ENCODE measurements at places on chromosomes 5 and 9.
A peak's percentile ranks its signal among the peaks of the same experiment; 100 is the strongest.

GRCh38 chr5:90367879-90368278 lies 41.7 kb downstream of the CETN3 start:
- no peak for DNase-seq

DNA sequence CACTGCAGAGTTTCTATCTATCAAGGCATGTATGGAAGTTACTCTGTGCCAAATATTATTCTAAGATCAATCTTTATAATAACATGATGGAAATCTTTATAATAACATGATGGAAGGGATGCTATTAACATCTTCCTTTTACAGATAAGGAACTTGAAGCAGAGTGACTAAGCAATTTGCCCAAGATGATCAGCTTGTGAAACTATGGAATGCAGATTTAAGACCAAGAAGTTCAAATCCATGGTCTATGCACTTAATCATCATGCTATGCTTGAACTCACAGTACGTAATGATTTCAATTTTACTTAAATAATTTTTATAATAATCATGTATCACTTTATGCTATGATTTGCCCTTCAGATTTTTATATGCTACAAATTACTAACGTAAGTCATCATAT lies 123.1 kb downstream of the DNAH5 start:
- no peak for DNase-seq

DNA sequence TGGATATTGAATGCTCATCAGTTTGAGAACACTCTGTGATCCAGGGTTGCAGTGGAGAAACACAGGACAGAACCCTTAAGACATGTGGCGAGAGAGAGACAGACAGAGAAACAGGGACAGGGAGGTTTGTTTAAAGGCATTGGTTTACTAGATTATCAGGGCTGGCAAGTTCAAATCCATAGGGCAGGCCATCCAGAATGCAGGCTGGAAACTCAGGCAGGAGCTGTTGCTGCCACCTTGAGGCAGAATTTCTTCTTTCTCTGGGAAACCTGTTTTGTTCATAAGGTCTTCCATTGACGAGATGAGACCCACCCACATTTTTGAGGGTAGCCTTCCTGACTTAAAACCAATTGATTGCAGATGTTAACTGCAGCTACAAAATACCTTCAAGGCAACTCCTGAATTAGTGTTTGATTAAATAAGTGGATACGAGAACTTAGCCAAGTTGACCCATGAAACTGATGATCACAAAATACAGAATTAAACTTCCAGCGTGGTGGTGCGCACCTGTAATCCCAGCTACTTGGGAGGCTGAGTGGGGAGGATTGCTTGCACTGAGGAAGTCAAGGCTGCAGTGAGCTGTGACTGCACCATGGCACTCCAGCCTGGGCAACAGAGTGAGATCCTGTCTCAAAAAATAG lies 55.9 kb downstream of the NSUN2 start:
- peak; percentile 21 for DNase-seq

DNA sequence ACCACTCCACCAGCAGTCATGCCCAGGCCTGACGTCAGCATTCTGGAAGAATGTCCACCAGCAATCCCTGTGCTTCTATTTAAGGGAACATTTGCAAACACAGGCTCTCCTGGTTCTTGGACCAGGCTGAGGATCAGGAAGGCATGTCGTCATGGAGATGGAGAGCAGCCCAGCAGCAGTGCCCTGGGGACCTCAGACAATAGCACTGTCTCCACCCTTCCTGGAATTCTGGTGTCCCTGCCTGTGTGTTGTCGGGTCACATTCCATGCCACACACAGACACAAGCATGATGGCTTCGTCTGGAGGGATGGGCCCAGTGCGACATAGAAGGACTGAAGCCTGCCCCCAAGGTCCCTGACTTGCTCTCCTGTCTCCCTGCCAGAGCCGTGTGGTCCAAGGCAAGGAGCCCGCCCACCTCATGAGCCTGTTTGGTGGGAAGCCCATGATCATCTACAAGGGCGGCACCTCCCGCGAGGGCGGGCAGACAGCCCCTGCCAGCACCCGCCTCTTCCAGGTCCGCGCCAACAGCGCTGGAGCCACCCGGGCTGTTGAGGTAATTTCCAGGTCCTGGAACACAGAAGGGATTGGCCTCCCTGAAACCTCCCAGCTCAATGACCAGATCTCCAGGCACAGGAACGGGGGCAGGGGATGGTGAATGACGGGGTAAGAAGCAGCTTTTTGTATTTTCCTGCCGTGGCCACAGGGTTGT lies 43.8 kb downstream of the STOM start:
- no peak for DNase-seq

DNA sequence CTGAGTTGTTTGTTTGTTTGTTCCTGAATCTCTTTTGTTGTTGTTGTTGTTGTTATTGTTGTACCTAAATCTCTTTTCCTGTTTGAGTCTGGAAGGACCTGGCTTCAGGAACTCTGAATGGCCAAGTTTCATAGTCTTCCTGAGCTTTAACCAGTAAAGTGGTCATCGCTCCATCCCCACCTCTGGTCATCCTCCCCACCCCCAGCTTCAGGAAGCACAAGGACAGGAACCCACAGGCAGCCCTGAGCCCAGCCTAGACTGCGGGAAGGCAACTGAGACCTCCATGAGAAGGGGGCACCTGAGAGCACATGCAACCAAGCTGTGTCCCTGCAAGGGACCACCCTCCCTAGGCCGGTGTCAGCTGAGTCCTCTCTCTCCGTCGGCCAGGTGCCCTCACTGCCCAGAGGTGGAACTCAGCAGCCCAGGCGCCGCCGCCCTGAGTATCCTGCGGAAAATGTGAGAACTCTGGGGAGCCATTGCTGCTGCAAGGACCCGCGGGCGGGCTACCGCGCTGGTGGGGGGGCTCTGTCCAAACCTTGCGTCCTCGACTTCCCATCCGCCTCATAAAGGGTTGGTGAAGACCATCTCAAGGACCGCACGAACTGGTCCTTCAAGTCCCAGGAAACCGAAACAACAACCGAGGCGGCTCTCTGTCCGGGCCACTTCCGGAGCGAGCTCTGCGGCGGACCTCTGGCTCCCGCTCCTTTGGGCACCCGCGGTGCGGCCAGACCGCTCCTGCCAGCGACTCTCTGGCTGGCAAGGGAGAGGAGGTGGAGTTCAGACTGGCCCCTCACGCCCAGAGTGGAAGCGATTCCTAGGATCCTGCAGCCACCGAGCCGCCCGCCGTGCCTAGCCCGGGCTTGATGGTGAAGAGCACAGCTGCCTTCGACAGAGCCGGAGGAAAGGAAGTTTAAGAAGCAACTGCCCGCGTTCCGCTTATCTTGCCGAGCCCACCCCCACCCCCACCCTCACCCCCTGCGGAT lies 4.2 kb downstream of the BARX1 start:
- DNase-seq: no peak

- DNase-seq: no peak
Observed at GRCh38 chr5:142324136-142324870, 518 bp downstream of the SPRY4 start.

DNA sequence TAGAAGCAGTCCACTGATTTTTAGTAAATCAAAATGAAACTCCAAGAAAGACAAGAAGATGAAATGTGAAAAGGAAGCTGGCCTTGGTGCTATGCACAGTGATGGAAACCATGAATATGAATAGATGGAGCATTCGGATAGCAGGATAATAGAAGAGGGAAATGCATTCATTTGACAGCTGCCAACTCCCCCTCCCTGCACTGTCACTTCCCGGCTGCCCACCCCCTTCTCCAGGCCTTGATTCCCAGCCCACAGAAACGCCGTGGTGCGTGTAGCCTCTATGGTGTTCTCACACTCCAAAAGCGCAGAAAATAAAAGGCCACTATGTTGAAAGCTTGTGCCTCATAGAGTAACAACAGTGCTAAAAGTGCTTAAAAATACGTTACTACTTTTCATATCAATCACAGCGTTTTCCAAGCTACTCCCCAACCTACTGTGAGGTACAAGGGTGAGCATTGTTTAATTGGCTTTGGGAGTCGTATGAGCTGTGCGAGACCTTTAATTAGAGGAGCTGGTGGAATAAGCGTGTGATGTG lies 26.1 kb upstream of the IFNK start:
- DNase-seq: no peak

DNA sequence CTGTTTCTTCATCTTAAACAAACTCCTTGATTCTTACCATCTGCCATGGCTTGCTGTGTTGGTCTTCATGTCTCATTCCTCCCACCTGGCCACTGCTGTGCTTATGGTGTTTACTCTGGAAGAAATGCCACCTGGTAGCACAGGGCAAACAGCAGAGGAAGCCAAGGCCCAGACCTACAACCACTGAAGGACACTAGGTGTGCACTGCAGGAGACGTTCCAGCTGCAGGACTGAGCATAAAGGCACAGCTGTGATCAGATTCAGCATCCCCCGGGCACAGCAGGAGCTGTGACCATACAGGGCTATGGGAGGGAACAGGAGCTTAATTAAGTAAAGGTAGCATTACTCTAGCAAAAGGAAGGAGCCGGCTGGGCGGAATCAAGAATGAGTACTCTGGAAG lies 12.6 kb upstream of the GNAQ start:
- DNase-seq: no peak

DNA sequence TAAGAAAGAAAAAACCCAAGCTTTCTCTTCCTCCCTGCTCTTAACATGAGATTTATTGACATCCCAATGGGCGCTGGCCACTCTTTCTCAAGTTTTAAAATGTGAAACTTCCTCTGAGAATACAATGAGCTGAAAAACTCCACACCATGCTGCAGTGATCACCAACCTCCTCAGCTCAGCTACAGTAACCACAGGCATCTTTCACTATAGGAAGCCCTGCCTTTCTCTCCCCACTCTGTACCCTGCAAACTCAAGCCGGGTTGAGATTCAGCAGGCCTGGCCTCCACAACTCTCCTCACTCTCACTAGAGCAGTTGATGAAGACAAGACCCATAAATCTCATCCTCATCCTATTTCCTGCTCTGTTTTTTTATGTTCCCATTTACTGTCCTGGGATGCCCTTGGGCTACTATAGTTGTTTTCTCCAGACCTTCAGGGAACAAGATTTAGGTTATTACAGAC lies 48.3 kb downstream of the SH3TC2 start:
- no peak for DNase-seq

GRCh38 chr5:123164054-123164453 lies 75.0 kb downstream of the PRDM6 start:
- no peak for DNase-seq

- no peak for DNase-seq
Observed at GRCh38 chr5:177334155-177334551, 17.3 kb downstream of the LMAN2 start.

DNA sequence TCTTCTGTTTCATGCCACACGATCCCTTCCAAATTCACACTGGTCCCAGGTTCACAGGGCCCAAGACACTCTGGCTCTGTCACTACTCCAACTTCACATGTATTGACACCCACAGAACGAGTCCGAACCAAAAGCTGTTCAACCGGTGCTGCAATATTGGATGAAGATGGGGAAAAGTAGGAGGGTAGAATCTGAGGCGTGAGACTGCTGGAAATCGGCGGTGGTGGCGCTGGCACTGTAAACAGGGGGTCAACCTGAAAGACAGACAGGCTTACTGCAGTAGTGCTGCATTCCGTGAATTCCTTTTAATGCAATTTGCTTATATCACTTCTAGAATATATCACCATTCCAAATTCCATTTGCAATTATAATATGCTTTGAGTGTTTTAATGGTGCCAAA lies 45.4 kb downstream of the ZNF608 start:
- DNase-seq: no peak

Data from hematopoietic multipotent progenitor cell (in vitro differentiated cells).